Right lobe of liver (tissue), 6 donors: ENCODE measurements at places on chromosomes 7 and 10. TPM values are rescaled to one million over a fixed set of nuclear protein-coding genes. Genes with fewer than 3 reads are reported as not detected.
A peak's percentile ranks its signal among the peaks of the same experiment; 100 is the strongest.

GRCh38 chr10:33665501-33665900 lies 331.0 kb upstream of the NRP1 start:
- no peak for DNase-seq

GRCh38 chr7:45216181-45216580 lies 58.6 kb downstream of the RAMP3 start:
- DNase-seq = no peak

DNA sequence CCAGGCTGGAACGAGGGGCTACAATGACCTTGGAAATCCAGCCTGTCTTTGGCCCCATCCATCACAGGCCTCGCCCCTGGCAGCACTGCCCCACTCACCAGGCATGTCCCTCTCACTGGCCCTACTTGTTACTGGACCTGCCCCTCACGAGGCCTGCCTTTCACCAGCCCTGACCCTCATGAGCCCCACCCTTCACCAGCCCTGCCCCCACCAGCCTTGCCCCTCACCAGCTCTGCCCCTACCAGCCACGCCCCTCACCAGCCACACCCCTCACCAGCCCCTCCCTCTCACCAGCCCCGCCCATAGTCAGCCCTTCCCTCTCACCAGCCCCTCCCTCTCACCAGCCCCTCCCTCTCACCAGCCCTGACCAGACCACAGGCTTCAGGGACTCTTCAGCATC lies 57.8 kb downstream of the COL26A1 start:
- no peak for DNase-seq

DNA sequence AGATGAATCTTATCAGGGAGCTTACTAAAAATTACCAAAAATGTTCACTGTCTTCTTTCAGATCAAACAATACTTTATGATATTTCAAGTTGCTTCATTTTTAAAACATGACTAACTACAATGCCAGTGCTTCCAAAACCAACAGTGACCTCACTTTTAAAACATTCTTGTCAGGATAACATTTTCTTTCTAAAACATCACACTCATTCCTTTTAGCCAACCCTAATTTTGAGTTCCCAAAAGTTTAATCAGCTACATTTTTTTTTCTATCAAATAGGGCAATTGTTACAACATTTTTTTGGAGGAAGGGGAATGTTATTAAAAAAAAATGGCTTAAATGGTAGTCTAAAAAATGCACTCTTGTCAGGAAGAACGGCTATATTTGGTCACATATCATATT lies 37.3 kb downstream of the RTKN2 start:
- no peak for DNase-seq

The HOXA10 gene
- not detected for total RNA-seq

GRCh38 chr7:55470261-55470660 lies 102.0 kb downstream of the VOPP1 start:
- DNase-seq = no peak

DNA sequence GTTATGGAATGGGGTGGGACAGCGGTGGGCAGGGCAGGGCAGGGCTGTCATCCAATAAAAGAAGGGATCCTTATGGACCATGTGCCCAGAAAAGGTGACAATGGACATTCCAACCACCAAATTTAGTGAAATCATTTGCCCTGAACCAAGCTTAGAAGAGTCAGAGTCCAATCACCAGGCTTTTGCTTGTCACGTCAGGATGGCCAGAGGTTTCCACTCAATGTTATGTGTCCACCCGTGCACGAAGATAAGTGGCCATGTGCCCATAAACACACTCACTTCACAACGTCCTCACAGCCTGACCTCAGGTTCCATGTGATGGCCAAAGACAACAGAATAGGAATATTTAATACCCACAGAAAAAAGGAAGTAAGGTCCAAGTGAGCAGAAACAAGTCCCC lies 36.6 kb upstream of the PLPP4 start:
- DNase-seq = no peak

GRCh38 chr10:1431229-1431628 lies 306.1 kb downstream of the ADARB2 start:
- no peak for DNase-seq

The PNLIPRP1 gene
- total RNA-seq = not detected

DNA sequence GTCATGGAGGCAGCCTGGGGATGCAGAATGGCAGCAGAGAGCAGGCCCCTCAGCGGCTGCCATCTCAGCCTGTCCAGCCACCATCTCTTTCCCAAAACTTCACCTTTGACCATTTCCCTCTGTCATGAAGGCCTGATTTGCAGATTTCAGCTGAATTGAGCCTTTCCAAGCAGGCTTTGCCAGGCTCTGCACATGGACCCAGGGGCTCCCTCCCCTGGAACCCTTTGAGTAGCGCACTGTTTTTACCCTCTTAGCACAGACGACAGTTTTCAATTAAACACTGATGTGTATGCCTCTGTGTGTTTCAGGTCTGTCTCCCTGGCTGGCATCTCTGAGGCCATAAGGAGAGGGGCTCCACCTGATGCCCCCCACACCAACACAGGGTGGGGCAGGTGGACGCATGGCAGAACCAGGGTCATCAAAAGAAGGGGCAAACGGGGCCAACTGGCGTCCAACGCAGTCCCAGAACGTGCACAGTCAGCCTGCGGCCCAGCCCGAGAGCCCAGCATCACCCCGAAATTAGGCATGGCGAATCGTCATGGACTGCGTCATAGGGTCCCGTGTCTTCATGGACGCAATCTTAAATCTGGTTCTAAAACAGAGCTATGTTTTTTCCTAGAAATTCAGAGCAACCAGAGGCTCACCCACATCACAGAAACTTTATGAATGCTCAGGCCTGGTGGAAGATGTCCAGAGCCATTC lies 185.0 kb upstream of the TCERG1L start:
- DNase-seq = no peak

The TMEM72 gene
- total RNA-seq = not detected

The ENO4 gene
- not detected for total RNA-seq

DNA sequence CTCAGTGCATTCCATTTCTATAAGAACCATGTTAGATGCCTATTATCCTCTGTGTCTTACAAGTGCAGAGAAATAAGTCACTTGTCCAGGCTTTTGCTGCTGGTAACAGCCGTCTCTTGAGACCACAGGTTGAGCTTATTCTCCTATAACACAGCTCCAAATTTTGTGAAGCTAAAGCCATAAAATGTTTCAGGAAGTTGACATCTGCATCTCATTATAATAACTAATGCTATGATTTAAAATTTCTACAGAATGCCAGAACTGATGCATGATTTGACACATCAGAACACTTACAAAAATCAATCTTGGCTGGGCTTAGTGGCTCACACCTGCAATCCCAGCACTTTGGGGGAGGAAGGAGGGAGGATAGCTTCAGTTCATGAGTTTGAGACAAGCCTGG lies 986.9 kb downstream of the TYW1 start:
- DNase-seq = no peak

GRCh38 chr7:46165276-46165675 lies 244.2 kb upstream of the IGFBP3 start:
- no peak for DNase-seq

DNA sequence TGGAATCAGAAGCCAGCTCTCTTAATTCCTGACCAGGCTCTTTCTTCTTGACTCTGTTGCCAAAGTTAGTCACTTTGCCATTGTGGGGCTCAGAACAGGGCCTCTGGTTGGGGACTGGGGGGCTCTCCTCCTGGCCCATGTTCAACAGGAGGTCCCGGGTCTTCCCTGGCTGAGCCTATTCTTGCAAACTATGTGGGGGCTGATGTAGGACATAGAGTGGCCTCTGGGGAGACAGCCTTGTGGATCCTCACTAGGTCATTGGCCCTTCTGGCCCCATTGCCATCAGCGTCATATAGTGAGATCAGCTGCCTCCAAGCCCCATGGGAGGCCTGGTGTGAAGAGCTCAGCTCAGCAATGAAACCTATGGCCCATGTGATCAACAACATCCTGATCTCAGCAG lies 77.6 kb upstream of the LEP start:
- DNase-seq = peak; percentile 8

The CALML5 gene
- total RNA-seq = not detected

DNA sequence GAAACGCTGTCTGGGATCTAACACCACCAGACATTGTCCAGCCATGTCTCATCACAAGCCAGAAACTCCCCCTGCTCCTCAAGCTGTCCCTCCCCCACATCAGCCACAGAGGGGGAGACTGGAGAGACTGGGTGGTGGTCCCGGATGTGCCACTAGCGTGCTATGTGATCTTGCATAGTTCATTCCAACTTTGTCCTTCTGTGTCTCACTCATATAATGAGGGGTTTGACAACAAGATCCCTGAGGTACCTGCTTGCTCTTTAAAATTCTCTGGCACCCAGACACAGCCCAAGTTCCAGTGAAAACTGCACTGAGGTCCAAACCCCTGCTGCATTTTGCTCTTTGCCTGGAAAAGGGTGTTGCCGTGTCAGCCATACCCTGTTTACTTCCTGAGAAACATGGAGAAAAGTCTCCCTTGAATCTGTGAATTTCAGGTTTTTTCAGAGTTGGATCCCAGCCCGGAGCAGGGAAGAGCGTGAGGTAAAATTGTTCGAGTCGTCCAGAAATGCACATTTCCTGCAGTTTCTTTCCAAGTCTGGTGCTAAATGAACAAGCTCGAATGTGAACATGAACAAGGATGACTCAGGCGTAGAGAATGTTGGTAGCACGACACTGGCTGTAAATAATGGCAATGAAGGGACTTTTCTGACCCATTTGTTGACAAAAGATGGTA lies 156.6 kb downstream of the CCDC3 start:
- DNase-seq = no peak

- peak; percentile 58 for DNase-seq
These were observed 435.8 kb upstream of the MGMT start for GRCh38 chr10:129030996-129031843.

The SLC18A2 gene
- 0.04 TPM for total RNA-seq

- DNase-seq = no peak
These were observed 41.5 kb downstream of the CYP17A1 start for GRCh38 chr10:102795453-102796406.

- DNase-seq = no peak
These were observed 32.9 kb downstream of the PHTF2 start for GRCh38 chr7:77831481-77831880.

DNA sequence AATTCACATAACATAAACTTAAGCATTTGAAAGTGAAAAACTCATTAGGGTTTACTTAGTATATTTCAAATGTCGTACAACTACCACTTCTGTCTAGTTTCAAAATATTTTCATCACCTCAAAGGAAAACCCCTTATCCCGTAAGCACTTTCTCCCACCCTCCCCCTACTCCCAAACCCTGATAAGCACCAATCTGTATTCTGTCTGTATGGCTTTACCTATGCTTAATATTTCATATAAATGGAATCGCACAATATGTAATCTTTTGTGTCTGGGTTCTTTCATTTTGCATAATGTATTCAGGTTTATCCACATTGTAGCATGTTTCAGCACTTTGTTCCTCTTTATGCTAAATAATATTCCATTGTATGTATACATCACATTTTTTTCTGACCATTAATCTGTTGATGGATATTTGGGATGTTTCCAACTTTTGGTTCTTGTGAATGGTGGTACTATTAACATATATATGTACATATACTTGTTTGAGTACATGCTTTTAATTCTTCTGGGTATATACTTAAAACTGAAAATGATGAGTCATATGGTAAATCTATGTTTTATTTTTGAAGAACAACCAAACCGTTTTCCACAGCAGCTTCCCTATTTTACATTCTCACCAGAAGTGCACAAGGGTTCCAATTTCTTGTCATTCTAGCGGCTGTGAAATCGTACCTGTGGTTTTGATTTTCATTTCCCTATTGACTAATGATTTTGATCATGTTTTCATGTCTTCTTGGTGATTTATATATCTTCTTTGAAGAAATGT lies 6.2 kb upstream of the STARD3NL start:
- no peak for DNase-seq

The SGPL1 gene
- total RNA-seq = 33.2 TPM

DNA sequence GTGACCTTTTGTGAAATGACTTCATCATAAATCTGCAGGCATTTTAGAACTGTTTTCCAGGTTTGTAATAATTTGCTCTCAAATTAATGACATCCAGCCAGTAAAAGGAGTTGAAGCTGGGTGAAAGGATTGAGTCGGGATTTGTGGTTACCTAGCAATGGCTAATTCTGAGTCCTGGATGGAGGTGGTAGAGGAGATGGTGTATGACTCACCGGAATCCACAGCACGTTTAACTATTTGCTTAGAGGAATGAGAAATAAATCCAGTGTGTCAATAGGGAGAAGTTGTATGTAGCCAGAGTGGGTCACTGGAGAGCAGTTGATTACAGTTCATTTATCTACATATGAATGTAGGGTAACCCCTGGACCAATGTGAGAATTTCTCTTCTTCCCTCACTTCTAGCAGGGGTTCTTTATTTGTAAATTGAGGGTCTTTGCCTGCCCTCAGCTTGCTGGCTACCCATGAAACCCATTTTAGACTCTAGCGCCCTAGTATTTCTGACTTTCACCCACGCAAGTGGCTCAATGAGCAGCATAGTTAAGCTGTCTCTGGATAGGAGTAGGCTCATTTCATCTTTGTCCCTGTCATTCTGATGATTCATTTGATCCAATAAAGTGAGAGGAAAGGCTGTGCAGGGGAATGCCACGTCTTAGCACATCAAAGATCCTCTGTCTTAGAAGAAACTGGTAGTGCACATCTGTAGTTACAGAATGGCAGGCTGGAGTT lies 547.8 kb downstream of the SORCS3 start:
- no peak for DNase-seq

DNA sequence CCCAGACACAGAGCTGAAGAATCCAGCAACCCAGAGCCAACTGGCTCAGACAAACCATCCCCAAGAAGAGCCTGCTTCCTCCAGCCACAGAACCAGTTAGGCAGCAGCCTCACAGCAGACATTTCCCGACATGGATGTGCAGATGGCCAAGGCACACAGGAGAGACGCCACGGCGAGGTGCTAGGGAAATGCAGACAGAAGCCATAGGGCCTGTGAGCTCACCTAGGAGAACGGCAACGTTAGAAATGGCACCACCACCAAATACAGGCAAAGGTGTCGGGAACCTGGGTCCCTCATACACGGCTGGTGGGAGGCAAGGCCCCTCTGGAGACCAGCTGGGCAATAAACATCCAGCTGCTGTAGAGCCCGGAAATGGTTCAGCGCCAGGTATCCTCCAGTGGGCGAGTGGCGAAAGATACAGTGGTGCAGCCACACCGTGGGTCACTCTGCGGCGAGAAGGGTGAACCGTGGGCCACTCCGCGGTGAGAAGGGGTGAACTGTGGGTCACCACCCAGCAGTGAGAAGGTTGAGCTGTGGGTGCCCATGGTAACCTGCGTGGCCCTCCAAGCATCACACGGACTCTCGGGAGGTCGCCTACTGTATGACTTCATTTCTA lies 31.2 kb downstream of the JAKMIP3 start:
- DNase-seq = no peak
